Body of pancreas (tissue), 4 donors: ENCODE measurements at places on chromosomes 3 and 15.

- DNase-seq: no peak
- H3K4me1 ChIP-seq: peaks cover 23% of the 10 kb centered on the region
- H3K4me3 ChIP-seq: no peak overlapping the region
Observed at GRCh38 chr3:194329583-194329965, 21.6 kb downstream of the CPN2 start.

DNA sequence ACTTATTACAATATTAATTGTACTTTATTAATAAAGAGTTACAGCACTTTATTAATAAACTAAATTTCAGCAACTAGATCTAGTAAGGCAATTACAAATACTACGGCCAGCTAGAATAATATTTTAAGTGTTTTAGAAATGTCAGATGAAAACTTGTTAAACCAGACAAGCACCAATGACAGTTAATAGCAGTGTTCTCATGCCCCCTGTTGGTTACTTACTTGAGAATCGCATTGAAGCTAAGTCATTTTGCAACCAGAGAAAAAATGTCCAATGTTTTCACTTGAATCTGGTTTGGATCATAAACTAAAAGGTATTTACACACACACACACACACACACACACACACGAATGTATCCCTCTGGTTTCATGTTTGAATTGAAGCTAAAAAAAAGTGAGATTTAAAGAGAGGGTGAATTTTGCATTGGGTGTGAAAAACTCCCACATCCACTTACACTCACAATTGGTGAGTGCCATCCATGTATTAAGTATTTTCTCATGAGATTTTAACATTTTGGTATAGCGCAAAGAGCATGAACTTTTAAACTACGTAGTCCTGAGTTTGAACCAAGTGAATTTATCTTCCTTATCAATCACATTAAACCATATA is 347.7 kb downstream of the ZBBX start:
- no peak overlapping the region for H3K27ac ChIP-seq
- peaks cover 5% of the 10 kb centered on the region for H3K4me1 ChIP-seq
- no peak overlapping the region for H3K4me3 ChIP-seq
- DNase-seq: no peak
- H3K36me3 ChIP-seq: no peaks in the 10 kb centered on the region

- H3K27me3 ChIP-seq: no peaks in the 10 kb centered on the region
- peak; percentile 44 for DNase-seq
- H3K36me3 ChIP-seq: no peaks in the 10 kb centered on the region
- H3K4me1 ChIP-seq: peaks cover 22% of the 10 kb centered on the region
- H3K27ac ChIP-seq: peak overlapping the region; percentile 92
Observed at GRCh38 chr3:172595664-172596393, 72.6 kb upstream of the TNFSF10 start.

- peaks cover 9% of the 10 kb centered on the region for H3K4me1 ChIP-seq
- H3K36me3 ChIP-seq: no peaks in the 10 kb centered on the region
- no peaks in the 10 kb centered on the region for H3K27me3 ChIP-seq
- H3K27ac ChIP-seq: no peak overlapping the region
- no peak overlapping the region for H3K4me3 ChIP-seq
Observed at GRCh38 chr3:56422316-56422715, 46.0 kb downstream of the ERC2 start.

DNA sequence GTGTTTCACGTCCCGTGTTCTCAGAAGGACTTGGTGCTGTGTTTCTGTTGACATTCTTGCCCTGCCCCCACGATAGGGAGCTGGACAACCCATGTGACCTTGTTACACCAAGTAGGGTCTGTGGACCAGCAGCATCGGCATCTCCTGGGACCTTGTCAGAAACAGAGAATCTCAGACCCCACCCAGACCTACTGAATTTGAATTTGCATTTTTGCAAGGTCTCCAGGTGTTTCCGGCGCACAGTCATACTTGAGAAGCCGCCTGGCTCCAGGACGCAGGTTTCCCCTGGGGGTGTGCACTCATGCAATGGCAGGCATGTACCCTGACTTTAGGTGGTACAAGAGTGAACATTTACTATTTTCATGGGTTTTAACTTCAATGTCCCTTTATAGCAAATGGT is 117.9 kb downstream of the TLE3 start:
- H3K36me3 ChIP-seq: no peaks in the 10 kb centered on the region
- H3K27me3 ChIP-seq: no peaks in the 10 kb centered on the region
- no peak for DNase-seq
- no peak overlapping the region for H3K4me3 ChIP-seq

- no peaks in the 10 kb centered on the region for H3K36me3 ChIP-seq
- no peak overlapping the region for H3K27ac ChIP-seq
- no peak for DNase-seq
- H3K4me1 ChIP-seq: no peaks in the 10 kb centered on the region
Observed at GRCh38 chr15:95874637-95875036, 455.9 kb upstream of the NR2F2 start.

- H3K4me3 ChIP-seq: no peak within 1 kb of the TSS
- no peak within 1 kb of the TSS for H3K27ac ChIP-seq
- H3K27me3 ChIP-seq: peaks cover 4% of the 10 kb centered on the region
- no peaks in the 10 kb centered on the region for H3K36me3 ChIP-seq
- H3K4me1 ChIP-seq: peaks cover 6% of the 10 kb centered on the region
- no peak for DNase-seq
Observed at GRCh38 chr15:73873456-73873855, at the start of gene TBC1D21. TBC1D21 (plus strand) TSS chr15:73873564; CDS start chr15:73873710, 146 bp downstream.

GRCh38 chr3:128648940-128649663 is 1.5 kb downstream of the RPN1 start:
- H3K4me3 ChIP-seq: peak overlapping the region; percentile 100
- no peak for DNase-seq
- no peak overlapping the region for H3K27ac ChIP-seq
- no peaks in the 10 kb centered on the region for H3K27me3 ChIP-seq
- peaks cover 46% of the 10 kb centered on the region for H3K4me1 ChIP-seq

DNA sequence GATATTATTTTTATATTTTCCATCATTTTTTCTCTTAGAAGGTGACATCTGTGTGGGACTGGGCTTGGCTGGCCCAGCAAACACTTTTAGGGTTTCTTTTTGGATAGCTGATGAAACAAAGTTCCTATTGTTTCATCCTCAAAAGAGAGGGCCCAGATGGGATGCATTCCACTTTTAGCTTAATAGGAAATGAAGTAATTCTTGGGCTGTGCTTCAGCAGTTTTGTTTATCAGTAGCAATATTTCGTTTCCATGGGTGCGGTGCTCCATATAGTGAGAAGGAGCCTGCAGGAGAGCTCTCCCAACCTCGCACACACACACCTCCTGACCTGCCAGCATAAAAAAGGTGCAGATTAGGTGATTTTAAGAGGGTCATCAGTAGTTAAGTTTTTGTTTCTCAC is 147.5 kb downstream of the AKAP13 start:
- peak; percentile 8 for DNase-seq
- no peak overlapping the region for H3K4me3 ChIP-seq
- H3K27me3 ChIP-seq: no peaks in the 10 kb centered on the region
- peak overlapping the region; percentile 6 for H3K27ac ChIP-seq
- H3K4me1 ChIP-seq: peaks cover 28% of the 10 kb centered on the region
- H3K36me3 ChIP-seq: no peaks in the 10 kb centered on the region

DNA sequence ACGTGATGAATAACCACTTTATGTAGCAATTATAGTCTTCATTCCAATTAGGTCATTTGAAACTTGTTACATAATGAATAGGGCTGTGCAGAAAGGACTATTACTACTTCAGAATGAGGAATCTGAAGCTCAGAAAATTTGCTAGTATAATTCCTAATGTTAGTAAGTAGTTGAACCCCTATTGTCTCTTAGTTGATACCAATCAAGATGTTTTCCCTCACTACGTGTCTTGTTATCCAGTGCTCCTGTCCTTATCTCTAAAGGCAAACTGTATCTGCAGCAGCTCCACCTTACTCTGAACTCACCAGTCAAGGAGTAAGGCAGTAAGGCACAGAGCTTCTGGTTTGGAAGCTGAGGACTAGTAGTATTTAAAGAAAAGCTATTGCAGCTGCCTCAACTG is 32.0 kb downstream of the RAB11A start:
- no peaks in the 10 kb centered on the region for H3K36me3 ChIP-seq
- no peak for DNase-seq
- H3K27ac ChIP-seq: no peak overlapping the region

GRCh38 chr15:99440551-99441443 is 125.0 kb upstream of the MEF2A start:
- no peak for DNase-seq
- H3K4me1 ChIP-seq: peaks cover 9% of the 10 kb centered on the region
- no peak overlapping the region for H3K4me3 ChIP-seq
- H3K27me3 ChIP-seq: no peaks in the 10 kb centered on the region
- no peaks in the 10 kb centered on the region for H3K36me3 ChIP-seq
- no peak overlapping the region for H3K27ac ChIP-seq

DNA sequence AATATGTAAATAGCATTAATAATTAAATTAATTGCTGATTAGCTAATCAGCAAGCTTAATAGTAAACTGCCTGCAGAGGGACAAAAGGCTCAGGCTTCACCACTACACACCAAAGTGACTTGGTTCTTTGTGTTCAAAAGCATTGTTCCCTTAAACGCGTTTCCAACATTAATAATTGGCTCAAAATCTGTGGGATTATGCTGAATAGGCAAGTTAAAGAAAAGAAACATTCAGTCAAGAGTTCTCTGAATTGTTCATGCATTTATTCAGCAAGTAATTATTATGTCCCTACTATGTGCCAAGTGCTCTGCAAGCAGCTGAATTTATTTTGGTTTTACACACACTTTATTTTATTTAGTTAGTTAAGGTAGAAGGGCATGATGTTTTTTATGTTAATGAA is 558.5 kb upstream of the ARRDC4 start:
- no peaks in the 10 kb centered on the region for H3K36me3 ChIP-seq
- H3K4me3 ChIP-seq: no peak overlapping the region
- no peaks in the 10 kb centered on the region for H3K27me3 ChIP-seq
- no peaks in the 10 kb centered on the region for H3K4me1 ChIP-seq

- H3K27ac ChIP-seq: no peak overlapping the region
- H3K36me3 ChIP-seq: no peaks in the 10 kb centered on the region
- H3K4me3 ChIP-seq: no peak overlapping the region
- H3K27me3 ChIP-seq: no peaks in the 10 kb centered on the region
- H3K4me1 ChIP-seq: peaks cover 28% of the 10 kb centered on the region
Observed at GRCh38 chr3:185939721-185940120, 1.9 kb upstream of the TRA2B start.

GRCh38 chr3:111621535-111621934 is 26.4 kb upstream of the ZBED2 start:
- no peak overlapping the region for H3K4me3 ChIP-seq
- no peaks in the 10 kb centered on the region for H3K36me3 ChIP-seq
- no peak overlapping the region for H3K27ac ChIP-seq
- H3K4me1 ChIP-seq: no peaks in the 10 kb centered on the region

DNA sequence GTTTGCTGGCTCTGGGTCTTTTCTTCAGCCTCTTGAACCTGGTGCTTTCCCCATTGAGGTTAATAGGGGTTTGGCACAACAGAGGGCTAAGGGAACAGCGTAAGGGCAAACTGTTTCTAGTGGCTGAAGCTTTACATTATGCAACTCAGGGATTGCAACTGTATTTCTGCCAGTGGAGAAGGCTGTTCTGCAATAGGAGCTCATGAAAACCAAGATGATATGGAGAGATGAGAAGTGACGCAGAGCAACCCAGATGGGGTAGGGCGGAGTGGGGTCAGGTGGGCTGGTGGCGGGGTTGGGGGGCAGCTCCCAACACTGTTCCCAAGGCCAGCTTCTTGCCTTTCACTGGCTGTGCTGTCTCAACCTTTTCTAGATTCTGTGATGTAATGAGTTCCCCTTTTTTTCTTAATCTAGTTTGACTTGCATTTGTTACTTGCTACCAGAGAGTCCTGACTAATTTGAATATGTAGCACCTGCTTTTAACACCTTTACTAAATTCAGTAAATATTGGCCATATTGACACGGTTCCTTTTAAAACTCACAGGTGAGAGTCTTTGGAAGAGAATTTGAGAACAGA is 7.2 kb downstream of the GXYLT2 start:
- no peak for DNase-seq
- no peak overlapping the region for H3K27ac ChIP-seq
- H3K27me3 ChIP-seq: no peaks in the 10 kb centered on the region
- no peak overlapping the region for H3K4me3 ChIP-seq

DNA sequence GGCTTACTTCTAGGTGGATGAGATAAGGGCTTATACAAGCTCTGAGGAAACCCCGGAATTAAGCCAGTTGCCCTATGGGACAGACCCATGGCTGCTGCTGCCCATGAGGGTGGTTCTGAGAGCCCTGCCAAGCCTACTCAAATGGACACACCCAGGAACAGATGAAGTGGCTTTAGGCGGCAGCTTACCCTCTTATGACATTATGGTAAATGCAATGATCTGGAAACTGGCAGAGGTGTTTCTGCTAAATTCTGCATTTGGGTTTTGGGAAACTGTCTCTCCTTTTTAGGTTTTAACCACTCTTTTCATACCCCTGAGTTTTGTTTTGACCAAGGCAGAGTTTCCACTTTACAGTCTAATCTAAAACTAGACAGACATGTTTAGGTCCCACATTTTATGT is 9.0 kb upstream of the ZBED2 start:
- H3K4me3 ChIP-seq: no peak overlapping the region
- H3K27ac ChIP-seq: no peak overlapping the region
- H3K36me3 ChIP-seq: no peaks in the 10 kb centered on the region
- no peaks in the 10 kb centered on the region for H3K27me3 ChIP-seq
- peaks cover 8% of the 10 kb centered on the region for H3K4me1 ChIP-seq
- DNase-seq: no peak

DNA sequence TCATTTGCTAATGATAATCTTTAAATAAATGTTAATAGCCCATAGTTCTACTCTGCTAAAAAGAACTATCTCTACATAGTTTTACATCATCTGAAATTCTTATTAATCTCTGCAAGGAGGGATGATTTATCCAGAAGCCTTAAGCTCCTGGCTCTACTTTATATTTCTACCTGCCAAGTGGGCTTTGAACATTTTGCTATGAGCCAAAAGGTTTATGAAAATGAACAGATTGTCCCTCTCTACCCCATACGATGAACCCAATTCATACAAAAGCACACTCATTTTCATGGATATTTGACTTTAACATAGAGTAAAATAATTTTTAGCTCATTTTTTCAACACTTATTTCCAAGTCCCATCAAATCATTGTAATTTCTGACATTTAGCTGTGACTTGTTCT is 611.0 kb downstream of the NSUN3 start:
- no peaks in the 10 kb centered on the region for H3K27me3 ChIP-seq
- H3K36me3 ChIP-seq: no peaks in the 10 kb centered on the region
- DNase-seq: no peak
- H3K4me3 ChIP-seq: no peak overlapping the region
- H3K4me1 ChIP-seq: no peaks in the 10 kb centered on the region
- no peak overlapping the region for H3K27ac ChIP-seq

GRCh38 chr15:93900476-93901400 is 330.6 kb upstream of the MCTP2 start:
- DNase-seq: no peak
- no peaks in the 10 kb centered on the region for H3K27me3 ChIP-seq
- H3K4me3 ChIP-seq: no peak overlapping the region
- H3K4me1 ChIP-seq: no peaks in the 10 kb centered on the region

DNA sequence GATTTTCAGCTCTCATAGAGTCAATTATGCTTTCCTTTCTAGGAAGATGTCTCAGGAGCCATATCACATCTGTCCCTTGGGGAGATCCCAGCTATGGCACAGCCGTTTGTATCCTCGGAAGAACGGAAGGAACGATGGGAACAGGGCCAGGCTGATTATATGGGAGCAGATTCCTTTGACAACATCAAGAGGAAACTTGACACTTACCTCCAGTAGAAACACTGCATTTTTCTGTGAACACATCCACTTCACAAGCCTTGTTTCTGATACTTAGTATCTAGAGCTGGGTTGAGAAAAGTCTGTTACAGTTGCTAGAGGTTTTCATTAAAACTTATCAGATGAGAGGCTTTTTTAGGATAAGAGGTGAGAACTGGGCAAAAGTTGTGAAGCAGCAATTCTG is 35.4 kb downstream of the GYG1 start:
- no peak overlapping the region for H3K27ac ChIP-seq
- no peaks in the 10 kb centered on the region for H3K4me1 ChIP-seq
- no peak for DNase-seq
- H3K4me3 ChIP-seq: no peak overlapping the region
- no peaks in the 10 kb centered on the region for H3K36me3 ChIP-seq
